Testis (tissue), 5 donors: ENCODE measurements at places on chromosomes 11 and 22. TPM values are rescaled to one million over a fixed set of nuclear protein-coding genes. Genes with fewer than 3 reads are reported as not detected.

Gene GAS2
- 25.2 TPM for total RNA-seq

Gene TRIM6
- total RNA-seq, result 9.1 TPM

Gene NDUFA6
- 53.3 TPM for total RNA-seq

Gene CARD10
- 89.8 TPM for total RNA-seq

Gene SLC22A8
- total RNA-seq, result 0.06 TPM

Gene ANO1
- total RNA-seq, result 10.3 TPM
